T-cell (primary cell): ENCODE measurements at places on chromosomes 6 and 20. TPM values are rescaled to one million over a fixed set of nuclear protein-coding genes. Genes with fewer than 3 reads are reported as not detected.

The HLA-DQB1 gene
- total RNA-seq = 28.1 TPM

The EEF1A2 gene
- 0.96 TPM for total RNA-seq

DNA sequence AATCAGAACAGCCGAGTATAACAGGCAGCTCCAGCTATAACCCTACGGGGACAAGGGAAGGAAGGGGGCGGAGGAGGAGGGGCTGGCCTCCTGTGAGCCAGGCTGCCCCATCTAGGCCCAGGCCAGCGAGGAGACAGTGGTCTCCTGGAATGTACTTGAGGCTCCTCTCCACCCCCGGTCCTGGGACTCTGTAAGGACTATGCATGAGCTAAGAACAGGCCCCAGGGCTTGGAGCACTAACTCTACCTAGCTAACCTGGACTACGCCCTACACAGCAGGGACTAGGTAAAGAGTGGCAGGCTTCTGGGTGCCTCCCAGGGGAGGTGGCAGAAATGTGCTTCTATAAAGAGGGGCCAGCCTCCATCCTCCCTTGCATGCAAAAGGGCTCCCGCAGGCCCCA is 8.9 kb downstream of the KCNK15 start:
- no peak overlapping the region for H3K4me3 ChIP-seq
- no peaks in the 10 kb centered on the region for H3K36me3 ChIP-seq
- peaks cover 53% of the 10 kb centered on the region for H3K27me3 ChIP-seq

- H3K36me3 ChIP-seq = no peaks in the 10 kb centered on the region
- no peaks in the 10 kb centered on the region for H3K27me3 ChIP-seq
- peaks cover 8% of the 10 kb centered on the region for H3K4me1 ChIP-seq
- H3K4me3 ChIP-seq = peak within 1 kb of the TSS; percentile 82
- DNase-seq = no peak
- peak within 1 kb of the TSS; percentile 93 for H3K27ac ChIP-seq
Measured at GRCh38 chr20:33490023-33490933, at the start of gene CBFA2T2. Gene CBFA2T2 (plus strand): TSS chr20:33490096. CDS start chr20:33490268, 172 bp downstream.

The TRAPPC3L gene
- not detected for total RNA-seq

The RIMS1 gene
- total RNA-seq = not detected

The TULP1 gene
- not detected for total RNA-seq

The FNDC11 gene
- 0.59 TPM for total RNA-seq

DNA sequence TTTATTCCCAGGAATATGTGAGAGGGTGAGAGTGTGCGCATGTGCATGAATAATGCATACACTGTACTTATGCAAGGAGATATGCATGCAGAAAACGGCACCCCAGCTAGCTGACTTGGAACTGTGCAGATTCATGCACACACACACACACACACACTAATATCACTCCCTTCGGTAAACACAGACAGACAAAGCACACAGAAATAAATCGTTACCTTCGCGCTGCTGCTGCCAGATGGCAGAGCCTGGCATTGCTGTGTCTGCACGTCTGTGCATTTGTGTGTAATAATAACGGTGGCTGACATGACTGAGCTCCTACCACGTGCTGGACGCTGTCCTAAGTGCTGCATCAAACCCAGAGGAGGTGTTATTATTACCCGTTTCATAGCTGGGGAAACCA is 36.8 kb downstream of the PREX1 start:
- H3K4me3 ChIP-seq = no peak overlapping the region
- no peaks in the 10 kb centered on the region for H3K36me3 ChIP-seq
- peaks cover 74% of the 10 kb centered on the region for H3K4me1 ChIP-seq
- no peak overlapping the region for H3K27ac ChIP-seq
- no peaks in the 10 kb centered on the region for H3K27me3 ChIP-seq

The ATG5 gene
- 23.3 TPM for total RNA-seq

DNA sequence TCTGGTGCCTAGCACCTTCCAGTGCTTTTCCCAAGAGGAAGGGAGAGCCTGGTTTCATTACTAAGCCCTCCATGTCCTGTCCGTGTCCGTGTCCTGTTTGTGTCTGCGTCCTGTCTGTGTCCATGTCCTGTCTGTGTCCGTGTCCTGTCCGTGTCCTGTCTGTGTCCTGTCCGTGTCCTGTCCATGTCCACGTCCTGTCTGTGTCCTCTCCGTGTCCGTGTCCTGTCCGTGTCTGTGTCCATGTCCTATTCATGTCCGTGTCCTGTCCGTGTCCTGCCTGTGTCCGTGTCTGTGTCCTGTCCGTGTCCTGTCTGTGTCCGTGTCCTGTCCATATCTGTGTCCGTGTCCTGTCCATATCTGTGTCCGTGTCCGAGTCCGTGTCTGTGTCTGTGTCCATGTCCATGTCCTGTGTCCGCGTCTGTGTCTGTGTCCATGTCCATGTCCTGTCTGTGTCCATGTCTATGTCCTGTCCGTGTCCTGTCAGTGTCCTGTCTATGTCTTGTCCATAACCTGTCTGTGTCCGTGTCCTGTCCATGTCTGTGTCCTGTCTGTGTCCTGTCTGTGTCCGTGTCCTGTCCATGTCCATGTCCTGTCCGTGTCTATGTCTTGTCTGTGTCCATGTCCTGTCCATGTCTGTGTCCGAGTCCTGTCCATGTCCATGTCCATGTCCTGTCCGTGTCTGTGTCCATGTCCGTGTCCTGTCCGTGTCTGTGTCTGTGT is 54.4 kb upstream of the BHLHE23 start:
- H3K4me3 ChIP-seq = no peak overlapping the region
- peaks cover 84% of the 10 kb centered on the region for H3K27me3 ChIP-seq
- no peak overlapping the region for H3K27ac ChIP-seq
- DNase-seq = no peak

DNA sequence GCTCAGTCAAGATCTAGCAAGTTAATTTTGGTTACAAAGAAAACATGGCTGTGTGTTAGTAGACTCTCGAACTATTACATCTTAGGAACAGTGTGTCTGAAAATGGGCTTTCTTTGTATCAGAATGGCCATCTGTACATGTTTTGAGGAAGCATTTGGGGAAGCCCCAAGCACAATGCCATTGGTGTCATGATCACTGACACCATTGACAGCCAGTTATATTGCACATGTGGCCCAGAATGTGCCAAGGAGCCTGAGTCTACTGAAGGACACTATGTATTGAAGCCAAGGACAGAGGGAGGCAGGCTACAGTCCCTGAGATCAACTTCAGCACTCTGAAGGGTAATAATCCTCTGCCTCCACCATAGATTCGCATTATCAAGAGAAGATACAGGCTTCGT is 12.6 kb upstream of the FAM50B start:
- no peak for DNase-seq
- no peak overlapping the region for H3K4me3 ChIP-seq
- peaks cover 8% of the 10 kb centered on the region for H3K27me3 ChIP-seq
- no peaks in the 10 kb centered on the region for H3K36me3 ChIP-seq

The IMPG1 gene
- not detected for total RNA-seq

- no peaks in the 10 kb centered on the region for H3K4me1 ChIP-seq
- H3K4me3 ChIP-seq = no peak overlapping the region
- no peak for DNase-seq
- no peak overlapping the region for H3K27ac ChIP-seq
Measured at GRCh38 chr20:38083338-38084048, 49.9 kb downstream of the RPRD1B start.

DNA sequence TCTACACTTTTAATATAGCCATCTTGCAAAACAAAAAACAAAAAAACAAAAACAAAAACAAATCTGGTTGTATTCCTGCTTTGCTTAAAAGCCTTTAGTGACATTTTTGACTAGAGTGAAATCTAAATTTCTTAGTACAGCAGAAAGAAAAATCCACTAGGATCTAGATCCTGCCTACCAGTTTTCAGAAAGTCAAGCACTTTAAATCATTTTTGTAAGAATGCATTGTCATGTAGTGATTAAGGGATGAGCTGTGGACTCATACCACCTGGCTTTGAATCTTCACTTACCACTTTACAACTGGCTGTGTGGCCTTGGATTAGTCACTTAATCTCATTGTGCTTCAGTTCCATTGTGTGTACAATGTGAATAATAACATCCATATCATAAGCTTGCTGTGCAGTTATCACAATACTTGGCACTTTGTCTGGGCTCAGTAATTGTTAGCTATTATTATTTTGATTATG is 4.0 kb downstream of the MKKS start:
- H3K4me1 ChIP-seq = no peaks in the 10 kb centered on the region
- DNase-seq = no peak
- H3K4me3 ChIP-seq = no peak overlapping the region
- H3K27me3 ChIP-seq = no peaks in the 10 kb centered on the region
- peaks cover 2% of the 10 kb centered on the region for H3K36me3 ChIP-seq

GRCh38 chr20:36855241-36855657 is 20.7 kb upstream of the TLDC2 start:
- no peak overlapping the region for H3K4me3 ChIP-seq
- peaks cover 3% of the 10 kb centered on the region for H3K36me3 ChIP-seq
- DNase-seq = no peak
- H3K4me1 ChIP-seq = peaks cover 6% of the 10 kb centered on the region
- H3K27me3 ChIP-seq = no peaks in the 10 kb centered on the region

DNA sequence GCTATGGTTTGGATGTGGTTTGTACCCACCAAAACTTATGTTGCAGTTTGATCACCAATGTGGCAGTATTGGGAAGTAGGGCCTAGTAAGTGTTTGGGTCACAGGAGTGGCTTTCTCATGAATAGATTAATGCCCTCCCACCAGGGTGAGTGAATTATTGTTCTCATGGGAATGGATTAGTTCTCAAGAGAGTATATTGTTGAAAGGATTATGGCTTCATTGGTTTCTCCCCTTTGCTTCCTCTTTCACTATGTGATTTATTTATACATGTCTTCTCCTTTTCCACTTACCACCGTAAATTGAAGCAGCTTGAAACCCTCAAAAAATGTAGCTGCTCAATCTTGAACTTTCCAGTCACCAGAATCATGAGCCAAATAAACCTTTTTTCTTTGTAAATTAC is 10.8 kb downstream of the UFL1 start:
- H3K4me3 ChIP-seq = no peak overlapping the region
- no peaks in the 10 kb centered on the region for H3K4me1 ChIP-seq
- H3K36me3 ChIP-seq = peaks cover 4% of the 10 kb centered on the region
- DNase-seq = no peak
- H3K27ac ChIP-seq = no peak overlapping the region

GRCh38 chr6:74289884-74290283 is 593.9 kb downstream of the CD109 start:
- no peaks in the 10 kb centered on the region for H3K36me3 ChIP-seq
- no peak overlapping the region for H3K27ac ChIP-seq
- no peak for DNase-seq
- no peak overlapping the region for H3K4me3 ChIP-seq

DNA sequence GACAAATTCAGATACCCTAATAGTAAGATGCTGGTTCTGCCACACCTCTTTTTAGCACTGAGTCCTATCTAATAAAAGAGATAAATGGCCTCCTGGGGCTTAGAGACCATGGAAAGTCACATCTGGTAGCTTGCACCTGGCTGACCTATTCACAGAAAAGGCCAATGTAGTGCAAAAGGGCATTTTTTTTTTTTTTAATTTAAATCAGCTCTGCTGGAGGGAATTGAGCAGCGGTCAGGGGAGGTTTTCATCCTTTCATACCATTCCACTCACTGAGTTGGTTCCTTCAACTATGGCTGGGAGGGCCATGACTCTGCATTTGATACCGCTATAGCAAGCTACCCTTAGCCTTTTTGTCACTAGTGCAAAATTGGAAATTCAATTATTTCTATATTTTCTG is 20.1 kb upstream of the HS3ST5 start:
- no peaks in the 10 kb centered on the region for H3K27me3 ChIP-seq
- DNase-seq = no peak
- no peak overlapping the region for H3K27ac ChIP-seq
- H3K4me3 ChIP-seq = no peak overlapping the region

- H3K36me3 ChIP-seq = no peaks in the 10 kb centered on the region
- no peaks in the 10 kb centered on the region for H3K4me1 ChIP-seq
- DNase-seq = no peak
- H3K27ac ChIP-seq = no peak overlapping the region
- no peak overlapping the region for H3K4me3 ChIP-seq
Measured at GRCh38 chr20:21704408-21705385, 767 bp upstream of the PAX1 start.

- no peaks in the 10 kb centered on the region for H3K36me3 ChIP-seq
- DNase-seq = no peak
- H3K27me3 ChIP-seq = no peaks in the 10 kb centered on the region
- H3K4me3 ChIP-seq = no peak overlapping the region
- no peaks in the 10 kb centered on the region for H3K4me1 ChIP-seq
Measured at GRCh38 chr6:140879946-140880345, 1252.8 kb upstream of the GJE1 start.

DNA sequence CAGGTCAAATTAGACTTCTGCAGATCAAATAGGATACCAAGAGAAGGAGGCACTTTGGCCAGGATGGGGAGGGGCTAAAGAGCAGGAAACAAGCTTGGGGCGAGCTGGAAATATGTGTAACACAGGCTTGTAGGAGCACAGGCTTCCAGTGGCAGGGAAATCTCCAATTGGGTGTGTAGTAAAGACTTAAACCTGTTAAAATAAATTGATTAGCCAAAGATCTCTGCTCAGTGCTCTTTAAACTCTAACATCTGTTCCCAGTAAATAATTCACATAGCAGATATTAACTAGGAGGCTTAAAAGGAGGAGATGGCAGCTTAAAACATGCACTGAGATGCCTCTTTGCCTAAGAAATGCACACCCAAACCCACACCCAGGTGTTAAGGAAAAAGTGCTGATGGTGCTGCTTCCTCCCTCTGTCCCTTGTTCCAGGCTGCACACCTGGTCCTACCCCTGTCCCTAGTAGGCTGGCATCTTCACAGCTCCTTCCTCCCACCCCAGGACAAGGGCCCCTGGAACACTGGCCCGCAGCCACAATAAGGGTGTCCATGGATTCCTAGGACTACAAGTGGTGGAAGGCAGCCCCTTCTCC is 93.5 kb upstream of the MLN start:
- H3K4me1 ChIP-seq = peaks cover 20% of the 10 kb centered on the region
- no peak overlapping the region for H3K27ac ChIP-seq
- H3K27me3 ChIP-seq = peaks cover 32% of the 10 kb centered on the region
- no peaks in the 10 kb centered on the region for H3K36me3 ChIP-seq
- no peak overlapping the region for H3K4me3 ChIP-seq

GRCh38 chr6:137964876-137965275 is 97.8 kb downstream of the TNFAIP3 start:
- no peak overlapping the region for H3K27ac ChIP-seq
- H3K36me3 ChIP-seq = no peaks in the 10 kb centered on the region
- no peak for DNase-seq
- no peak overlapping the region for H3K4me3 ChIP-seq
- H3K27me3 ChIP-seq = no peaks in the 10 kb centered on the region

DNA sequence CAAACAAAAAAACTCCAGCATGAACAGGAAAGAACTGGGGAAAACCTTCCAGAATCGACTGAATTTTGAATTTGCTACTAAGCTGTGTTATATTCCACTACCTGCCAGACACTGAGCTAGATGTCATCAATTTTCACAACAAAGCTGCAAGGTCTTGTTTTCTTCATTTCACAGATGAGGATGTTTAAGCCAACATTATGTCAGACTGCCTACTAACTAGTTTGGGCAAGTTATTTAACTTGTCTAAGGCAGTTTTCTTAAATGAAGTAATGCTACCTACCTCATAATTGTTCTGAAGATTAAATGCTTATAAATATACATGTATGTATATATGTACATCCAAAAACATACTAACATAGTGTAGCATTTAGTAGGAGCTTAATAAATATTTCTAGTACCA is 144.4 kb downstream of the MMS22L start:
- H3K27me3 ChIP-seq = no peaks in the 10 kb centered on the region
- no peaks in the 10 kb centered on the region for H3K4me1 ChIP-seq
